T follicular helper cell (primary cell): ENCODE measurements at places on chromosomes 1 and 21.

- DNase-seq, result no peak
These were observed 813 bp upstream of the SFT2D2 start for GRCh38 chr1:168224991-168225390.

DNA sequence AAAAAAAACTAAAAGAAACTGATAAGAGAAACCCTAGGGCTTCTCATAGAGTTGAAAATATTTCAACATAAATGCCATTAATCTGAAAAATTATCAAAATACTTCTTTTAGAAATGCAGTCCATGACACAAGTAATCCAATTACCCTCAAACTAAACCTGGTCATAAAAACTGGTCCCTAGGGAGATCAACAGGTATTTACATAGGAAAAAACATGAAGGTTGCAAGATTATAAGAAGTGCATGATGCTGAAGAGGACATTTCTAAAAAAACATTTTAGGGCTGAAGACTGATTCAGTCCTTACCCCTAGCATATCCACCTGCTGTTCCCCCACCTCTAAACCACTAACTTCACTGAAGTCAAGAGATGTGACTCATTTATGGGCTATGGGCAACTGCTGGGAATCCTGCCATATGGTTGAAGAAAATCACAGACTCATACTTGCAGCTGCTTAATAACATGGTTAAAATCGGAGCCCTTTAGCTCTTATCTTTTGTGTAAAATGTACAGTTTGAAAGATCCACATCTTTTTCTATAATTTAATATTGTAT is 131.0 kb upstream of the RUNX1 start:
- DNase-seq, result no peak

GRCh38 chr1:226082959-226083301 is 20.4 kb downstream of the H3-3A start:
- DNase-seq, result no peak

GRCh38 chr1:159935719-159936272 is 9.6 kb downstream of the IGSF9 start:
- no peak for DNase-seq

- no peak for DNase-seq
These were observed 1.5 kb downstream of the NAXE start for GRCh38 chr1:156592910-156593660.

DNA sequence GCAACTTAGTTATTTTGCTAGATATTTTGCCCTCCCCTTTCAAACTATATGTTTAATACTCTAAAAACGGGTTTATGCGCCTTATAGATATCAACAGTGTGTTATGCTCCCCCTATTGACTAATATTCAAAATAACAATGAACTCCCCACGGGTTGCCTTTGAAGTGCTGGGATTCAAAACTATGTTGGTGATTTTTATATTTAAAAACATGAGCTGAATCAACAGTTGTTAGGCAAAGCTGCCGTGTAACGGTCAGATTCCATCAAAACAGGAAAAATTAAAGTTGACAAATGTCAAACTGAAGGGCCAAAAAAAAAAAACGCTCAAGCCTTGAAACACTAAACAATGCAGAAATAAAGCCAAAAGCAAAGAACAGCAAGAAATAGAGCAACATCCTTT is 2.5 kb downstream of the TGFBR3 start:
- no peak for DNase-seq

GRCh38 chr1:204731509-204731908 is 46.0 kb upstream of the LRRN2 start:
- DNase-seq, result no peak

DNA sequence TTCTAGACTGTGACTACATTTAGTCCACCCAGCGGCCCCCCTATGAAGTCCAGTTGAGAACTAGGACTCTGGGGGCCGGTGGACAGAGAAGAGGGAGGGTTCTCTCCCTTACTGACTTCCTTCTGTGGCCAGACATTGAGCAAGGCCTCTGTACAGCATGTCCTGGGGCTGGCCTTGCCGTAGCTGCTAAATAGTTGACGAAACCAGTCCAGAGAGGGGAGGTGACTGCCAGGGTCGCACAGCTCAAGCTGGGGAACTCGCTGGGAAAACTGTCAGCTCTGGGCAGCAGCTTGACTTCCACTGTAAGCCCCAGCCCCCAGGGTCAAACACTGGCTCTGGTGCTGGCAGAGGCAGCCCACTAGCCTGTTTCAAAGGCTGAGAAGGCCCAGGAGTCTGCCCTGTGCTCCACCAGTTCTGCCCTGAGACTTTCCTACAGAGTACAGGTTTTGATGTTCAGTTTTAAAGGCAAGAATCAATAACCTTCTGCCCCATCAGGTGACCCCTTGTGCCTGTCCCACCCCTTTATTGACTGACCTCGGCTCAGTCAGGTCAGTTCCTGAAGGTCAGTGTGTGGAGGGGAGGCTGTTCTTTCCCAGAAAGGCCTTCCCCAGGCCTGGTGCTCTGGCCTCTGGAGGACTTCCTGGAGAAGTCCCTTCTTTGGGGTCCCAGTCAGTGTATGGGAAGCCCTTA is 14.1 kb downstream of the PCSK9 start:
- no peak for DNase-seq
